EL (cell line): ENCODE measurements at places on chromosomes 7 and 10.
A peak's percentile ranks its signal among the peaks of the same experiment; 100 is the strongest.

GRCh38 chr7:151899513-151900360 lies 22.8 kb upstream of the PRKAG2 start:
- DNase-seq, result no peak

GRCh38 chr7:74058486-74058885 lies 25.1 kb upstream of the LIMK1 start:
- no peak for DNase-seq

- DNase-seq, result peak; percentile 94
These were observed 106.2 kb upstream of the CELF2 start for GRCh38 chr10:10911471-10911921.

- DNase-seq, result peak; percentile 34
These were observed at the start of gene SFXN2 for GRCh38 chr10:102714621-102715455. TSS of gene SFXN2 (plus strand) at chr10:102714636. CDS start at chr10:102726637, 12,001 bp downstream.

- DNase-seq, result no peak
These were observed 97.3 kb downstream of the CDK6 start for GRCh38 chr7:92739091-92739490.

- no peak for DNase-seq
These were observed 126.2 kb upstream of the FEZF1 start for GRCh38 chr7:122430710-122431109.
